ENCODE measurements at places on chromosomes 13 and 19.
A peak's percentile ranks its signal among the peaks of the same experiment; 100 is the strongest.

- peak; percentile 51 for DNase-seq
Observed at GRCh38 chr13:74132776-74133656, 1.2 kb downstream of the KLF12 start.

DNA sequence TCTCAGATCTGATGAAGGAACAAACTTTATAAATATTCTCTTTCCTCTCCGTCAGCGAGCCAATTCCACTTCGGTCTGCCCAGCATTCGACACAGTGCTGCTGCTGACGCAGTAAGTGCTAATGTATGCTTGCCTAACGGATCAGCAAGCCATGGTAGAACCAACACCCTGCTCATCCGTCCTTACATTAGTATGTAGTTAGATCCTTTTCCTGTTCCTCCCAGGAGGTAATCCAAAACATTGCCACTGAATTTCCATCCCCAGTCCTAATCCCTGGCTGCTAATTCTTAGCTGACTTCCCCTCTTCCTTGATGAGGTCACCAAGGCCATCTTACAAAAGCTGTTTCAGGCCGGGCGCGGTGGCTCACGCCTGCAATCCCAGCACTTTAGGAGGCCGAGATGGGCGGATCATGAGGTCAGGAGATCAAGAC is 88.0 kb downstream of the STARD13 start:
- no peak for DNase-seq

- no peak for DNase-seq
Observed at GRCh38 chr19:16456652-16457194, 15.0 kb downstream of the EPS15L1 start.

DNA sequence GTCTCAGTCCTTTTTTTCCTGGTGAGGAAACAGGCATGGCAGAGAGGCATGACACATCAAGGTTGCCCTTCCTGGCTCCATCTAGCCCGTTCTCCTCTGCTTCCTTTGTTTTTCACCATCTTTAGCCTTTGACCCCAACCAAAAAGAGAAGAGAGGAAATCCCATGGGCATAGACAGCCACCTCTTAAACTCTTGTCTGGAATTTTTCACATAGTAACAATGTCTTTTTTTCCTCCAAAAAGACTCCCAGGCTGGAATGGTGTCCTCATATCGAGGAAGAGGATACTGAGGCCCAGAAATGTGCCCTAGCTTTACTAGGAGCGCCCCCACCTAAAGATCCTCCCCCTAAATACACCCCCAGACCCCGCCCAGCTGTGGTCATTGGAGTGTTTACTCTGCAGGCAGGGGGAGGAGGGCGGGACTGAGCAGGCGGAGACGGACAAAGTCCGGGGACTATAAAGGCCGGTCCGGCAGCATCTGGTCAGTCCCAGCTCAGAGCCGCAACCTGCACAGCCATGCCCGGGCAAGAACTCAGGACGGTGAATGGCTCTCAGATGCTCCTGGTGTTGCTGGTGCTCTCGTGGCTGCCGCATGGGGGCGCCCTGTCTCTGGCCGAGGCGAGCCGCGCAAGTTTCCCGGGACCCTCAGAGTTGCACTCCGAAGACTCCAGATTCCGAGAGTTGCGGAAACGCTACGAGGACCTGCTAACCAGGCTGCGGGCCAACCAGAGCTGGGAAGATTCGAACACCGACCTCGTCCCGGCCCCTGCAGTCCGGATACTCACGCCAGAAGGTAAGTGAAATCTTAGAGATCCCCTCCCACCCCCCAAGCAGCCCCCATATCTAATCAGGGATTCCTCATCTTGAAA is at the start of gene GDF15:
Gene GDF15 (plus strand): TSS at position 484 of the 868 bp plus-strand sequence. CDS start 32 bp downstream, at position 516.
- DNase-seq = peak; percentile 82

- no peak for DNase-seq
Observed at GRCh38 chr13:74274916-74275315, 140.7 kb upstream of the KLF12 start.

- no peak for DNase-seq
Observed at GRCh38 chr13:95620030-95620824, 24.3 kb downstream of the DZIP1 start.
